CD4-positive, alpha-beta T cell treated with Interleukin-10 for 1 hour (primary cell): ENCODE measurements at places on chromosomes 5 and 9.
A peak's percentile ranks its signal among the peaks of the same experiment; 100 is the strongest.

DNA sequence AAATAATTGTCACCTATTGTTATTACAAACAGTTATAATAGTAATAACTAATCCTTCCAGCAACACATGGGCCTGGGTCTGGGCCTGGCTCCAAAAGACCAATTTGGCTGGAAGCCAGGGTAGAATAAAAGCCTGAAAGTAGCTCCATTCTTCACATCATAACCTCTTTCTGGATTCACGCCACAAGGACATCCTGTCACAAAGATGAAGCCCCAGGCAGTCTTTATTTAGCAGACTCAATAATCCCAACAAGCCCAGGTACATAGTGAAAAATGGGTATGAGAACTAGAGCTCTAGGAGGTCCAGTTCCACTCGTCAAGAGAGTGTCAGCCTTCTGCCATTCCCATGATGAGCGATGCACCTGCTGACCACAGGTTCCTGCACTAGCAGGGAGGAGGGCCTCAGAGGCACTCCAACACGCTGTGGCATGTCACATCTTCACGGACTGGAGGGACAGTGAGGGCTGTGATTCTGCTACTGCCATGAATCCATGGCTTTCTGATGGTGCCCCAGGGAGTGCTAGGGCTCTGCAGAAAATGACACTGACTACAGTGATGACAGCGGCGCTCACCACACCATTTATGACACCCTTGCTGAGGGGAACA lies 124.9 kb downstream of the SPOCK1 start:
- DNase-seq, result no peak

- DNase-seq, result no peak
Observed at GRCh38 chr9:87469793-87470465, 27.7 kb upstream of the DAPK1 start.

DNA sequence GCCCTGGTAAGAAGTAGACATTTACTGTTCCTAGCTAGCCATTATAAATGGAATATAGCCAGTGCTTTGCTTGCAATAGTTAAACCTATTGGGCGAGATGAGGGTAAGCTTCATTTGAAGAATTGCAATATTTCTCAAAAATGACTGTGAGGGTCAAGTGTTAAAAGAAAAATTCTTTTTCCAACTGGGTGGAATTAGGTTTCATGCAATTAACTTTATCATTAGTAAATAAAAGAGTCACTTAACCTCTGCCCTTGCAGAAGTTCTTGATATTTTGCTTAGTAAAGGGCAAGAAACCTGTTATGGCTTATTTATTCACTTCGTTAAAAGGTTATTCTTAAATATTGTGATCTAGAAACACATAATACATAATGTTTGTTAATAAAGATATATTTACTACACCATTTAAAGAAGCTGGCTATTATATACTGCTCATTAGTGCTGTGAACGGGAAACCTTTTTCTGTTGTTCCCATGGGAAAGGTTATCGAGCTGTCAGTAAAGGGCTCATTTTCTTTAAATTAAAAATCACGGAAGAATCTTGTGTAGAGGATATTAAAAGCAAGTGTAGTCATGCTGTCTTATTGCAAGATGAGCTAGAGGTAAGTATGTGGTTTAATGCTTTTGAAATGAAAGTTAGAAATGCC lies 370.5 kb downstream of the CSNK1G3 start:
- DNase-seq, result no peak

- no peak for DNase-seq
Observed at GRCh38 chr5:90956511-90957097, 398.0 kb downstream of the ADGRV1 start.

DNA sequence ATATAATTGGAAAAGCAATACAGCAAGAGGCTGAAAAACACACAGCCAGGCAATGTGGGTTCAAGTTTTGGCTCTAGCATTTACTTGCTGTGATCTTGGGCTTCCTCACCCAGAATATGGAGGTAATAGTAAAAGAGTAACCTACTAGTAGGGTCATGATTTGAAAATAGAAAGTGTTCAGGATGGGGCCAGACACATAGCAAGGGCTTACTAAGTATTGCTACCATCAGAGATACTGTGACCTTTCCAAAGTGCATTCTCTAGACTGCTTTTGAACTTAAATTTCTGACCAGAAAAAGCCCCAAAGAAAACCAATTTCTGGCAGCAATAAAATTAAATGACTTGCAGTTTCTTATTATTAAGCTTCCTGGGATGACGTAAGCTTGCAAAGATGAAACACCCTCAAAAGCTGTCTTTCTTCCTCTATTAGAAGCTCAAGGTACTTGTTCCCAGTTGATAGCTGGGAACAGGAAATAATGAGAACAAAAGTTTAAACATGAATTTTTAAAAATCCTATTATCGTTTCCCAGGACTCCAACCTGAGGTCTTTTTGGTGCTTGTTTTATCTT lies 20.3 kb downstream of the SLC45A2 start:
- DNase-seq, result no peak

GRCh38 chr9:109387206-109387605 lies 66.3 kb upstream of the EPB41L4B start:
- no peak for DNase-seq

DNA sequence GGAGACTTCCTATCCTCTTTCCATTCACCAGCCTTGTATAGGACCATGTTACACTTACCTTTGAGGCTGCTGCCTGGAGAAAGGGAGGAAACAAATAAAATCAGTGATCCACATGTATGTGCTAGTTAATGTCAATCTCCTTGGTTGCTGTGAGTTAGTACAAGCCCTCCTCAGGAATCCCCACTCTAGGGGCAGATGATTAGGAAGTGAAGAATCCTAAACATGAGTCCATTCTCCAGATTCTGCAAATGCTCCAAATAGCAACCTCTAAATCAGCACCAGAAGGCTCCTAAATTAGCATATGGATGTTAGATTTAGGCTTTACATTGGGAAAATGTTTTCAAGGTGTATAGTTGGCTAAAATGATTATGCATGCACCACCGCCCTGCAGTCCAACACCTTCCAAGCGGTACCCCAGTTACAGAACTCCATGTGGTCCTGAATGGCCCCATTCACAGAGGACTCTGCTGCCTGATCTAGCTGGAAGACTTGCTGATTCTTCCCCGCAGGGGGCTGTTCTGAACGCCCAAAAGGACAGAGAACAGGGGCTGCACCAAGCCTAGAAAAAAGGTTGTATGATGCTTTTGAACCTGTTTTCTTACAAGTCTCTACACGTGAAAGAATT lies 123.2 kb downstream of the TLE1 start:
- no peak for DNase-seq

DNA sequence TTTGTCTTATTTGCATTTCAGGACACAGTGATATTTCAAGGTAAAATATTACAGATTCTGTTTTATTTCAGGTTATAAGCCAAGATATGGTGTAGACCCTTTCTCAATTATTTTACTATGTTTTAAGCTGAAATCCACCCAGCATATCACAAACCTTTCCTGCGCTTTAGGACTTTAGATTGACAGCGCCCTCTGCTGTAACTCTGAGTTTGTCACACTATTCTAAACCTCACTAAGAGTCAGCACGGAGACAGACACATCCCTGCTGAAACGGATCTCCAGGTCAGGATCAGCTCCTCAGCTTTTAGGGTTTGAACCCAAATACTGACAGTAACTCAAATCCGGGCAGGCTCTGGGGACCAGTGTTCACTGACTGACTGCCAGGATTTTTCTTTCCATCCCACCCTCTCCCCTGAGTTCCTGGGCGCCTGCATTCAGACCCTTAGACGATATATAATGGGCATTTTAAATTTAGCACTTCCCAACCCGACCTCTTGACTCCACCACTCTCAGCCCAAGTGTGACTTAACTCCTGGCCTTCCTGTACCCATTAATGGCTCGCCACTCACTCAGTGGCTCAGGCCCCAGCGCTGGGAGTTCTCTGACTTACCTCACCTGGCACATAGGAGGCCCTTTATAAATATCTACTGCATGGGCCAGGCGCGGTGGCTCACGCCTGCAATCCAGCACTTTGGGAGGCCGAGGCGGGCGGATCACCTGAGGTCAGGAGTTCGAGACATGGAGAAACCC lies 33.5 kb downstream of the TLX3 start:
- peak; percentile 42 for DNase-seq

GRCh38 chr5:53997736-53998627 lies 312.4 kb downstream of the ARL15 start:
- DNase-seq, result no peak

DNA sequence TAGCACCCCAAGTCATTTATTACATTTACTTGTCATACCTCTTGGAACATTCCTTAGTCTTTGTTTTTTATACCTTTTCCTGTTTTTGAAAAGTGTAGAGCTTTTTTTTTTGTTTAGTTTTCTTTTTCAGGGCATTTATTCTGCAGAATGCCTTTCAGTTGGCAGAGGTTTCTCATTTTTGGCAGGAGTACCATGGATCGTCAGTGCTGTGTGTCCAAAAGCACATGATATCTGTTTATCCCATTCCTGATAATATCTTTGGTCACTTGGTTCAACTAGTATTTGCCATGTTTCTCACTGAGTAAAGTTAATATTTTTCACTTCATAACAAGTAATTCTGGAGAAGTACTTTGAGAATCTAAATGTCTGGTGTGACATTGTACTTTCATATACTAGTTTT lies 10.7 kb downstream of the OGN start:
- no peak for DNase-seq

DNA sequence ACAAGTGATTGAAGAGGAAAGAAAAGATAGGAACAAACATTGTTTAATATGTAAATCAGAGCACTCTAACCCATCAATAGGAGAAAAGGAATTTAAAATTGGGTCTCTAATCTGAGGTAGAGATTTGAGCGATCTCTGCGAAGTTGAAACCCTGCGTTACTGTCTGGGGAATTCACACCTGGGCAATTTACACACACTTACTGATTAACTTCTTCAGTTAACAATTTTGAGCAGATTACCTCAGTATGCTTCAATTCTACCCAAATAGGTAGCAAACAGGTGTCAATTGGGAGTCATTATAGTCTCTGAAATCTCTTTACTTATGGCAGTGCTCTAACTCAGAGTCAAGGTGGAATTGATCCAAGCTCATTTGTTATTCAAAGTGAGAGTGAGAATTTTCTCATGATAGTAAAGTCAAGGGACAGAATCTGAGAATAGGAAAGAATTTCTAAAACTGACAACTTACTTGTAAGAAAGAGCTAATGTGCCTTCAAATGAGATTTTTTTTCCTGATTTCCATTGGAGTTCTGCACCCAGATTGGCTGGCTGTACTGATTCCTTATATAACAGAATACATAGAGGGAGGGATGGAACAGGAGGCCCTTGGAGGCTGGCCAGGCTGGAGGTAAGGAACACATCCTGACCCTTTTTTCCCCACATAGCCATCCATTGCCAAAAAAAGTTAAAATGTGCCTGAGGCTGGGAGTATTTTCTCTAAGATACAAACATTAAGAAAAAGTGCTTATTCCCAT lies 27.1 kb upstream of the IFNA14 start:
- no peak for DNase-seq

DNA sequence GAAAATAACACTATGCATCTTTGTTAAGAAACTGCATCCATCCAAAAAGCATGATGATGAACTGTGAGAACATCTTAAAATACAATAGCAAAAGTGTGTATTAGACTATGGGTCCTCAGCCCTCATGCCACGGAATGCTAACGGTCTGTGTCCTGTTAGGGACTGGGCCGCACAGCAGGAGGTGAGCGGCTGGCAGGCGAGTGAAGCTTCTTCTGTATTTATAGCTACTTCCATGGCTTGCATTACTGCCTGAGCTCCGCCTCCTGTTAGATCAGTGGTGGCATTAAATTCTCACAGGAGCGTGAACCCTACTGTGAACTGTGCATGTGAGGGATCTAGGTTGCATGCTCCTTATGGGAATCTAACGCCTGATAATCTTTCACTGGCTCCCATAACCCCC lies 129.8 kb downstream of the NXNL2 start:
- no peak for DNase-seq

GRCh38 chr5:59299006-59299405 lies 594.5 kb downstream of the PDE4D start:
- no peak for DNase-seq

DNA sequence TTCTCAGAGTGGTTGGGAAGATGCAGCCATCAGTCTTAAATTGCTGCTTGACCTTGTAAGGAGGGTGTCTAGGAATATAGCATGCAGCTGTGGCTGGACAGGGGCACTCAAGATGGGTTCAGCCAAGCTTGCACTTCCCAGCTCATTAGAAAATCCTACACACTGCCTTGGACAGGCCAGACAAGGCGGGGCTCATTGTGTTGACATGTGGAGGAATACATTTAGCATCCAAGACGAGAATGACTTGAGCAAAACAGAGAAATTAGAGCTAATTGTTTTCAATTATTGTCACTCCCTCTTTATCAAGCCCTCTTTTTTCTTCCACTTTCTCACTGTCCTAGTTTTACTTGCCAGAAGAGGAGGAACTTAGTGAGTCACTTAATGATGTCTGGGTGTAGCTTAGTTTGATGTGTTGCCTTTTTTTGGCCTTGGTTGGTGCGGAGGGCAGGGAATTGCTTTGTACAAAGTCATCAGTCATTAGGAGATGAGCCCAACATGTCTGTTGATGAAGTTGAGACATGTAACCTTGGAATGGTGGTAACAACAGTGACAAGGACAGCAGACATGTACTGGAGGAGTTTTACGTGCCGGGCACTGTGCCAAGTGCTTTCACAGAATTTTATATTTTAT lies 1219.3 kb upstream of the WWC1 start:
- DNase-seq, result no peak

GRCh38 chr5:134920848-134921575 lies 16.1 kb downstream of the PCBD2 start:
- DNase-seq, result no peak

DNA sequence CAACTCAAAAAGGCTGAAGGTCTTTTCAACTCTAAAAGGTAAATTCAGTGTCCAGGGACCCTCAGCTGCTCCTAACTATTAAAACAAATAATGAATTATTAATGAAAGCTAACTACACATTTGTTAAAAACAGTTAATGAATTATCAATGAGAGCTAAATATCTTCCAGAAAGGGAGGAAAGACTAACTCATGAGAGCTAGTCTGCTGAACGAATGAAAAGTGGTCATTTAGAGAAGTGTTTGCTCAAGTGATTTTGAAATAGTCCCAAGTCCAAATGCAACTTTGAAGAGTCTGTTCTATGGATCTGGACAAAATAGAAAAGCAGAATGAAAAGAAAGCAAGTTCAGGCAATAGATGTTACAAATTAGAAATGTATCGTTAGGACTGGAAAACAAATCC lies 133.9 kb upstream of the SPEF2 start:
- no peak for DNase-seq

DNA sequence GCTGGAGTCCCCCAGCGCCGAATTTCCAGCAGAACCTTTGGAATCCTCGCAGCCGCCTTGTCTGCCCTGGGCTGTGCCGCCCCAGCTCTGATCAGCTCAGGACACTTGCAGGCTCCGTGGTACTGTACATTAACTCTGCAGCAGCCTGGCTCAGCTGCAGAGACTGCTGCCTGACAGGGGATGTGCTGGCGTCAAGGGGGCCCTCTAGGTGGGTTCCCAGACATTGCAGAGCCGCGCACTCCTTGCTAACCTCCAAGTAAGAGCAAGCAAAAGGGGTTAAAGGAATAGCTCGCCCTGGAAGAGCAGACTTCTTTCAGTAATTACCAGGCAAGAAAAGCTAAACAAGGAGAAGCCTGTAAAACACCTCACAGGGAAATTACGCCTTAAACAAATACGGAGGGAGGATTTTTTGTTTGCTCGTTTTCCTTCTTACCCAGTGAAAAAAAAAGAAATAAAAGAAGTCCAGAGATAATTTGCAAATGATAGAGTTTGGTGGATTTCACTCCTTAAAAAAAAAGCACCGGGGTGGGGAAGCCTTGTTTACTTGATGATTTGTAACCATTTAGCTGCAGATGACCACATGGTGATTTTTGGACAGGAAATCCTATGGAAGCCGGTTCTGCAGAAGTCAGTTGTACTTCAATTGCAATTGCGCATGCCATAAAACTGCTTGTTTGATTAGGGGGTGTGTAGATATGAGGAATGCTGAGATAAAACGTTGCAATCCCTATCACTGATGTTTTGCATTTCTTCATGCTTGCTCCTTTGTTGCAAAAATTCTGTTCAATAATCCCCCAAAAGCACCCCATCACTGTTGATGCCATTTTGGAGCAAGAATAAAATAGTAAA lies 305.8 kb downstream of the PDE4D start:
- DNase-seq, result no peak
